Gastroesophageal sphincter (tissue), 4 donors: ENCODE measurements at places on chromosomes 6 and 20. TPM values are rescaled to one million over a fixed set of nuclear protein-coding genes. Genes with fewer than 3 reads are reported as not detected.

The CTAGE9 gene
- total RNA-seq = not detected

The SPEF1 gene
- total RNA-seq = not detected

The FAM135A gene
- 32.4 TPM for total RNA-seq

The HLA-DMB gene
- 8.3 TPM for total RNA-seq

The ZSCAN31 gene
- 29.9 TPM for total RNA-seq

The LGSN gene
- not detected for total RNA-seq

The GNAS gene
- total RNA-seq = 521 TPM

The GRM1 gene
- total RNA-seq = 0.13 TPM

The IPCEF1 gene
- total RNA-seq = 0.27 TPM

The FUT9 gene
- total RNA-seq = under 0.01 TPM

The SNPH gene
- 10.4 TPM for total RNA-seq

The FOXS1 gene
- total RNA-seq = 2.3 TPM

The PERP gene
- total RNA-seq = 33.0 TPM

The TFAP2C gene
- total RNA-seq = 0.54 TPM

The MAS1 gene
- total RNA-seq = not detected

The SMIM13 gene
- 12.5 TPM for total RNA-seq

The SGK2 gene
- 2.2 TPM for total RNA-seq

The SPATA2 gene
- 2.7 TPM for total RNA-seq

The RBPJL gene
- not detected for total RNA-seq

The SLC13A3 gene
- 1.6 TPM for total RNA-seq

The KCNK5 gene
- total RNA-seq = 8.2 TPM

The SLC22A16 gene
- total RNA-seq = 5.4 TPM

GRCh38 chr6:122246906-122247658 is 152.4 kb upstream of the HSF2 start:
- no peak for ATAC-seq

GRCh38 chr20:35602851-35603495 is 12.7 kb upstream of the SPAG4 start:
- no peak for ATAC-seq

- ATAC-seq = peak; percentile 90
These were observed at the start of gene CDYL for GRCh38 chr6:4776131-4776492. Gene CDYL (plus strand): TSS chr6:4776404. CDS start chr6:4776784, 380 bp downstream.

GRCh38 chr6:85128781-85129180 is 321.1 kb upstream of the NT5E start:
- ATAC-seq = no peak

DNA sequence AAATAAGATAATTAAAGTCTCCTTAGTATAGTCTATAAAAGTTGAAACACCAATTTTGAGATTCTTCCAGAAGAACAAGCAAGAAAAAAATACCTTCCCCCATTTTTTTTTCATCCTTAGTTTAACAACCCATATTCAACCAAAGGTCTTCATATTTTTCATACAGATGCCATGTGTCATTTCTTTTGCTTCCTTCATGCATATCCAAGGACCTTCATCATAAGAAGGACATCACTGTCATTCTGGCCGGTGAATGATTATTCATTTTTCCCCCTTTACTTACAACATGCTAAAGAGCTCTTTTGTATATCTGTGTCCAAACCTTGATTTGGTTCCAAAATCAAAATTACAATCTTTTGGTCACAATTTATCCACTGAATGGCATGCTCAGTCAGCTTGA is 21.3 kb upstream of the CLIC5 start:
- no peak for ATAC-seq

DNA sequence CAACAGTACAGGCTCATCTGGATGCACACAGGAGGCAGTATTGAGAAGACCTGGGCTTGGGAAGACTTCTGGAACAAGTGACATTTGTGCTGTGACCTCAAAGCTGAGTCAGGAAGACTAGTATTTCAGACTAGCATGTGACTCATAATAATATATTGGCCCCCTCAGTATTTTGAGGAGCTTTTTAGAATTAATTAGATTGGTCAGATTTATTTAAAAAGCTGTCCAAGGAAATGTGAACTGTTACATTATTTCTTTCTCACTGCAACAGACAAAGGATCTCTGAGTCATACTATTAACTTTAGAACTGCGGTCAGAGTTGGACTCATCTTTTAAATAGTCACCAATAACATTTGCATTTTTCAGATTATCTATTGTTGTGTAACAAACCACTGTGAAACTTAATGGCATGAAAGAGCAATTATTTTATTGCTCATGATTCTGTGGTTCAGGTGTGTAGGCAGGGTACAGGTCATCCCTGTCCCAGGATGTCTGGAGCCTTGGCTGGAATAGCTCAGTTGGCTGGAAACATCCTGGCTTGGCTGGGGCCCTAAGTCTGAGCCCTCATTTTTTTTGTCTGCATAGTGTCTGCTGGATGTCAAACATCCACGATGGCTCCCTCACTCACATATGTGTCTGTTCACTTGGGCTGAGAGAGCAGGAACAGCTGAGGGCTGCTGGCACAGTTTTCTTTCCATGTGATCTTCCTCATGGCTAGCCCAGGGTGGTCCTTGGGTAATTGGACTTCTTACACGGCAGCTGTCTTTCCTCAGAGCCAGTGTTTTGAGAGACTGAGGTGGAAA is 46.9 kb downstream of the MAP3K4 start:
- peak; percentile 69 for ATAC-seq

GRCh38 chr6:132132422-132132821 is 181.2 kb upstream of the CCN2 start:
- no peak for ATAC-seq

DNA sequence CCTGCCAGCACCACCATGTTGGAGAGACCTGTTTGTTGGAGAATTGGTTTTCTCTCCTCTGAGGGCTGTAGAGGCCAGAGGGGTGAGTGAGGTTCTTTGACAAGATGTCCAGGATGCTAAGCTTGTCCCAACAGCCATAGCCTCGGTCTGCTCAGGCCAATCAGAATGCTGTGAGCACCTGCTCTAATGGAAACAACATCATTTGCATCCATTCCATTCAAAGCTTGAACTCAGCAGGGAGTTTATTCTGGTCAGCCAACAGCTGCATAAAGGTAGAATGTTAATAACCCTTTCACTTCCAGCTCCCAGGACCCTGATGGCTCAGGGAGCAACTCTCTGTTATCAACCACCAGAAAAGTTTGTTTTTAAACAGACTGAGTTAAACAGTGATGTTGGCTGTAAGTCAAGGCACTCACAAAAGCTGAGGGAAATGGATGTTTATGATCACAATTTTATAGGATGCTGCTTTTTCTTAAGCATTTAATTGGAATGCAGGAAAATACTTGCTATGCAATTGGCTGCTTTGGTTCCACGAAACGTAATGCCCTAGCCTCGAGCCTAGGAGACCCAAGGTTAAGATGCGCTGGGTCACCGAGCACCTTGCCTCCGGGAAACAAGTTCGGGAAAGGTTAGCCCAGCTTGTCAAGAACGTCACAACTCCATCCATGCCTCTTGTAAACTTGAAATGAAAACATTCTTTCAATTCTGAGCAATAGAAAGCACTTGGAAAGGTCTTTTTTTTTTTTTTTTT is 155.2 kb downstream of the NFATC2 start:
- no peak for ATAC-seq

DNA sequence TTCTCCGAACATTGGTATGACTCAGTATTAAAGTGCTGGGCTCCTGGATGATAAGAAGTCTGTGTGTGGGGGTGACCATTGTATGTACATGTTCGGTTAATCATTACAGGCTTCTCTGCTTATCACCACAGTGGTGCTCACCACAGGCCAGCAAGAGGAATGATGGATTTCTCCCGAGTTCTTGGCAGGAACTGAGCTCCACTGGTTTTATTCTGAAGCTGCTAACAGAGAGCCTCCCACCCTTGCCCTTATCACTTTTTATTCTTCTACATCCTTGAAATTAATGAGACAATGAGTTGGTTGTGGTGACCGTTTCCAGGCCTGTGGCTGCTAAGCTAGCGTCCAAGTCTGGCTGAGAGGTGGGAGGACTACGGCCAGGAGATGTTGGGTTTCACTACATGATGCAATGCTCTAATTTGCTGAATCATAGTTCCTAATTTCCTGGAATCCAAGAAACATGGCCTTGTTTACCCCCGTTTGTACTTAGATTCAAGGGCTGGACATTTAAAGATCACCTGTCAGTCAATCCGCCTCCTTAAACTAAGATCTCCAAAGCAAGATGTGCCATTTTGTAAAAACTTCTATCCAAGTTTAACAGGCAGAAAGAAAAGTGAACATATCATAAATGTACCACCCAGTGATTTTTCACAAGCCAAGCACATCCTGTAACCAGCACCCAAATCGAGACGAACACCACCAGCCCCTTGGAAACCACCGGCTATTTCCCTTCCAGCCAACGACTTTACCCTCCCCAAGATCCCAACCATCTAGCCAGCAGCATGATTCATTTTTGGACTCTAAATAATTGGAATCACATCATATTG is 172.5 kb downstream of the FOXA2 start:
- ATAC-seq = peak; percentile 89

GRCh38 chr20:16258766-16259165 is 314.5 kb downstream of the KIF16B start:
- ATAC-seq = no peak

GRCh38 chr6:140774080-140774505 is 1358.6 kb upstream of the GJE1 start:
- ATAC-seq = no peak

- no peak for ATAC-seq
These were observed 26.9 kb downstream of the ASIP start for GRCh38 chr20:34268145-34268544.

GRCh38 chr6:38021571-38021970 is 202.0 kb downstream of the ZFAND3 start:
- no peak for ATAC-seq

DNA sequence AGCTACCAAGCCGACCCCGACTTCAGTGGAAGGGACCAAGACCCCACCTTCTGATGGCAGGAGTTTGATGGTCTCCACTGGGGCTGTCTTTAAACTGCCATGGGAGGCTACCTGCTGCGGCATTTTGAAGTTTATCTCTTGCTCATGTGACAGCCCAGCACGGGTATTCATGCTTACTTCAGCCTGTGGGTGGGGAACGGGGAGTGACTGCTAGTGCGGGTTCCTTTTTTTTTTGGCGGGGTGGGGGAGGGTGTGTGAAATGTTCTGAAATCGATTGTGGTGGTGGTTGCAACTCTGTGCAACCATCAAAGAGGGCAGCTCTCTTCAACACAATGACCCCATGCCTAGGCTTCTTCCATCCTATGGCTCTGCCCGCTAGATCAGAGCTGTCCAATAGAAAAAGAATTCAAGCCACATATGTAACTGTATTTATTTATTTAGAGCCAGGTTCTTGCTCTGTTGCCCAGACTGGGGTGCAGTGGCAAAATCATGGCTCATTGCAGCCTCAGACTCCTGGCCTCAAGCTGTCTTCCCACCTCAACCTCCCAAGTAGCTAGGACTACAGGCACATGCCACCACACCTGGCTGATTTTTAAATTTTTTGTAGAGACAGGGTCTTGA is 53.7 kb downstream of the PPP1R16B start:
- no peak for ATAC-seq

- ATAC-seq = no peak
These were observed 375.9 kb upstream of the EYS start for GRCh38 chr6:66082914-66083313.

DNA sequence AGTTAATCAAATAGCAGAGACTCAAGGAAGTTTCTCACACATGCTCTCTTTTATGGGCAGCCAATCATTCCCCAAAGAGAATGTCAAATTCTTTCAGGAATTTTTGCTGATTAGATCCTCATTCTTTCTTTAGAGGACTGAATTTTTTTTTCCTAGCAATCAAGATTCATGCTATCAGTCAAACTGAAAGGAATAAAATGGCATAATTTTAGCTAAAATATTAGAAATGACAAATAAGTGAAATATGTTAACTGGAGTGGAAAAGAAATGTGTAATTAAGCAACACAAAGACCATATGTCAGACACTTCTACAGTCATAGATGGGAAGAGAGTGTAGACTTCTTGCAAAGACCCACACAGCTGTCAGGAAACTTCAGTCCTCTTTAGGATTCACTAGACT is 242.3 kb upstream of the RNF217 start:
- no peak for ATAC-seq

- no peak for ATAC-seq
These were observed 176.4 kb upstream of the UST start for GRCh38 chr6:148570456-148570855.

DNA sequence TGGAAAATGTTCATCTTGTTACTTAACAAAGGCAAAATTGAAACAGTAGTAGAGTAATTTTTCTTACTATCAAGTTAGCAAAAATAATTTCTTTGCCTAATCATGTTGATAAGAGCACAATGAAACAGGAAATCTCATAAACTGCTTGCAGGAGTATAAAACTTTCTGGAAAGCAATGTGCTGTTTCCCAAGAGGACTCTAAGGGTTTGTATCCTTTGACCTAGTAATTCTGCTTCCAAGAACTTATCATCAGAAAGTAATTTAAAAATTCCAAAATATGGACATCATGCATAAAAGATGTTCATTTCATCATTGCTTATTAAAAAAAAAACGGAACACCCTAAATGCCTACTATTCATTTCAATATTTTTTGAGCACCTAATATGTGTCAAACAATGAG is 46.1 kb upstream of the TNFAIP3 start:
- peak; percentile 46 for ATAC-seq

- ATAC-seq = peak; percentile 51
These were observed 16.1 kb upstream of the ZNF292 start for GRCh38 chr6:87139236-87139635.

DNA sequence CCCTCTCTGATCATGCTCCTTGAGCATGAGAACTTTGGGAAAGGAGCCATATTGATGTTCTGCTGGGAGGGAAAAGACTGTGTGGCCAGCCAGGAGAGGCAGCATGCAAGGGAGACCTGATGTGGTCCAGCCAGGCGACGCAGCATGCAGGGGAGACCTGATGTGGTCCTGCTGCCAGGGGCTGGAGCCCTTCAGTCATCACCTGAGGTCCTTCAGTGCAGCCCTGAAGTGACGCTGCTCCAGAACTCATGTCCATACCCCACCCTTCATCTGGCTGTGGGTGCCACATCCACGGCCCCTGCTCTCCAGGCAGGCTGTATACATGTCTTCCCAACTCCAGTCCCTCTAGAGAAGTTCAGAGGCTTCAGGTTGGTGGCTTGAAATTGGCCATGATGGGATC is 134.4 kb downstream of the ERMARD start:
- ATAC-seq = no peak

DNA sequence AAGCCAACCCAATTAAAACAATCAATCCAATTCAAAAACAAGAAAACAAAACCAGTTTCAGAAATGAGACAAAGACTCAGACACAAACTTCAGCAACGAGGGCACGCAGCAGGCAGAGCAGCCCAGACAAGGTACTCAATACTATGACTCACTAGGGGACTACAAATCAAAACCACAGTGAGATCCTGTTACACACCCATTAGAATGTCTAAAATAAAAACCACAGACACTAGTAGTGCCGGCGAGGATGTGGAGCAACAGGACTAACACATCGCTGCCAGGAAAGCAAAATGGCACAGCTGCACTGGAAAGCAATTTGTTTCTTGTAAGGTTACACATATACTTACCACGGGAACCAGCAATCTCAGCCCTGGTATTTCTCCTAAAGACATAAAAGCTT is 28.4 kb upstream of the MAS1L start:
- ATAC-seq = no peak

GRCh38 chr20:914727-915498 is 1.2 kb downstream of the ANGPT4 start:
- no peak for ATAC-seq

GRCh38 chr6:131433927-131434326 is 139.1 kb upstream of the ARG1 start:
- no peak for ATAC-seq

GRCh38 chr6:116840091-116840490 is 11.2 kb upstream of the GPRC6A start:
- no peak for ATAC-seq

GRCh38 chr6:90444160-90444714 is 142.6 kb downstream of the MAP3K7 start:
- ATAC-seq = no peak
